ENCODE measurements at places on chromosomes 11 and 22. TPM values are rescaled to one million over a fixed set of nuclear protein-coding genes. Genes with fewer than 3 reads are reported as not detected.

The LPXN gene
- total RNA-seq, result 17.2 TPM

GRCh38 chr11:13339195-13340153 is 61.9 kb downstream of the BMAL1 start:
- no peak for DNase-seq

GRCh38 chr11:111823131-111823530 is 48.2 kb downstream of the ALG9 start:
- no peak for DNase-seq

GRCh38 chr11:126007238-126007637 is 55.4 kb downstream of the CDON start:
- DNase-seq, result no peak

- no peak for DNase-seq
Measured at GRCh38 chr11:91305402-91305801, 919.2 kb upstream of the FAT3 start.

The GAB4 gene
- total RNA-seq, result 0.85 TPM

The SYT8 gene
- 1.1 TPM for total RNA-seq

DNA sequence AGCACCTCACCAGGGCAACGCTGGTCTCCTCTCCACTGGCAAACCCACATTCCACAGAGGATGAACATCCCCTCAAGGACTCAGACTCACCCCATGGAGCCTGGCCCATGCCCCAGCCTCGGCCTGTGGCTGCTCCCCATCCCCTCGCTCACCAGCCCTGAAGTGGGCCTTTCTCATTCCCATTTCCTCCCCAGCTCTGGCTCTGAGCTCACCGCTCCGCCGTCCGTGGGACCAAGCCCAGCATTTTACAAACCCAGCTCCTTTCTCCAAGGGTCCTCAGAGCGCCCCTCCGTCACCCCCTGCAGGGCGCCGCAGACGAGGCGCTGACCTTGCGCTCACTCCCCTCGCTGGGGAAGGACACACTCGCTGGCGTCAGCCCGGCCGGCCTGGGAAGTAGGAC is 6.9 kb upstream of the IGF2 start:
- DNase-seq, result no peak

DNA sequence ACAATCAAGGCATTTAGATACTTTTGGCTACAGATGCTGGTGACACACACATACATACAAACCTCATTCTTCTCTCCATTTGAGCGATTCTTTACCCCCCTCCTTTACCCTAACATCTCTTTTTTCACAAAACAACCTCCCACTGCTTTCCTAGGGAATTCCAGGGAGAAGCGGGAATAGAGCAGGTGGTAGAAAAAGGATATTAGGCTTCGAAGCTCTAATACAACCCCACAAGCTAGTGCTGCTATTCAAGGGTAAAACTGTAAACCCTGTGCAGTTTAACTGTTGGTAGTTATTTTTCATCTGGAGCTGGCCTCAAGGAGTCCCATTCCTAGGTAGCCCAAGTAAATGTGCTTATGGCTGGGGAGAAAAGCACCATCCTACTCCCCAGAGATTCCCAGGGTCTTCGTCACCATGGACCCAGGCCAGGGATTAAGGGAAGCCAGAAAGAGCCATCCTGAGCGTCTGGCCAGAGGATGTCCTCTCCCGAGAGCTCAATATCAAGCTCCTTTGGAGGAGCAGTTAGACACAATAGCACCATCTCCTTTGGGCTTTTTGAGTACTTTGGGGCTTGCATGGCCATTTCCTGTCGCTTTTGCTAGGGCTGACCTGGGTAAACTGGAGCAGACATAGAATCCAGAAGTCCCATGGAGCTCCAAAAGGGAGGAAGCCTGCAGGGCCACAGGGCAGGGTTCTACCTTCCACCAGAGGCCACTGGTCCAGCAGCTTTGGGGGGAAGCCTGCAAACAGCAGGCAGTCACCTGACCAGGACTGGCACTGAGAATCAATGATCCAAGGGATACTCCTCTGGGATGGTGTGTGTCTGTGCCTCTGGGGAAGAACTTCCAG is 3.1 kb downstream of the MAML2 start:
- DNase-seq, result no peak

DNA sequence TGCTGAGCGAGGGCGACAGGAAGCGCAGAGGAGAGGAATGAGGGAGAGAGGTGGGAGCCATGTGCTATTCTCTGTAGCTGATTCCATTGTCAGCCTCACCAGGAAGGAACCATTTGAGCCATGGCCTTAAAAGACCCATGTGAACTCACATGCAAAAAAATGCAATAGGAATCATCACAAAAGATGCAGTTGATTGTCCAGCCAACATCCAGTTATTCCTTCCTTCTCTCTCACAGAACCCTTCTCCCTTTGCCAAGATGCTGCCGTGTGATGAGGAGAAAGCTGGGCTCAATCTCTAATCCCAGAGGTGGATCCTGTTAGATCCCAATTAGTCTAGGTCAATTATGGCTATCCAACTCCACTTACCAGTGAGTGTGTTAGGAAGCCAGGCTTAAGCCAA is 58.2 kb upstream of the RRAS2 start:
- no peak for DNase-seq

- DNase-seq, result no peak
Measured at GRCh38 chr11:72012091-72012630, 13.5 kb downstream of the IL18BP start.

The SSH3 gene
- total RNA-seq, result 40.7 TPM

The MAPK1 gene
- total RNA-seq, result 135 TPM

The SLC43A3 gene
- 75.4 TPM for total RNA-seq

DNA sequence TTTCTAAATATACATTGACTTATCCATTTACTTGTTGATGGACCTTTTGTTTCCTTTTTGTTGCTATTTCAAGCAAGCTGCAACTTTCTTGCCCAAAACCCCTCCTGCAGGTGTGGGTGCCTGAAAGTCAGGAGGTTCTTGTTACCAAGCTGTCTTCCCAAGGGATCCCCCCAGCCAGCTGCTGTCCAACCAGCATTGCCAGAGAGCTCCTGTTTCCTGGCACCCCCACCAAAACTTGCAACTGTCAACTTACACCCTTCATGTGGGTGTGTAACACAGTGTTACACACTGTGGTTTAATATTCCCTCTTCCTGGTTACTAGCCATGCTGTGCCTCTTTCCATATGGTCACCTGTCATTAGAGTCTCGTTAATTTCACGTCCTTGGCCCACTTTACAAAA is 1.6 kb upstream of the KRTAP5-1 start:
- no peak for DNase-seq

DNA sequence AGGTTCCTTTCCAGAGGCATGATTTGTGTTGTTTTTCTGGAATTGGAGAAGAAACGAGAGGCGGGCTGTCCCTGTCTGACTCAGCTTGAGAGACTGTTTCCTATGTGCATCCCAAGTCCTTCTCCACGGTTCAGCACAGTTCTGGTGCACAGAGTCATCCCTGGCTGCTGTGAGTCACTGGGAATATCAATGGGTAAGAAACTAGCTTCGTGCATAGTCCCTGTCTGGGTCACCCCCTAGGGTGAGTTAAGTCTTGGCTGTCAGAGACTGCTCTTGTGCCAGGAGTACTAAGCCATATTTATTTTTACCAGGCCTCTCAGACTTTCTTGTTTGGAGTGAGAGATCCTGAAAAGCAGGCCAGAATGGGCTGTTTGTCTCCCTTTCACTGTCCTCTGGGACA is 2.4 kb upstream of the LRP4 start:
- no peak for DNase-seq

The AASDHPPT gene
- total RNA-seq, result 28.0 TPM

DNA sequence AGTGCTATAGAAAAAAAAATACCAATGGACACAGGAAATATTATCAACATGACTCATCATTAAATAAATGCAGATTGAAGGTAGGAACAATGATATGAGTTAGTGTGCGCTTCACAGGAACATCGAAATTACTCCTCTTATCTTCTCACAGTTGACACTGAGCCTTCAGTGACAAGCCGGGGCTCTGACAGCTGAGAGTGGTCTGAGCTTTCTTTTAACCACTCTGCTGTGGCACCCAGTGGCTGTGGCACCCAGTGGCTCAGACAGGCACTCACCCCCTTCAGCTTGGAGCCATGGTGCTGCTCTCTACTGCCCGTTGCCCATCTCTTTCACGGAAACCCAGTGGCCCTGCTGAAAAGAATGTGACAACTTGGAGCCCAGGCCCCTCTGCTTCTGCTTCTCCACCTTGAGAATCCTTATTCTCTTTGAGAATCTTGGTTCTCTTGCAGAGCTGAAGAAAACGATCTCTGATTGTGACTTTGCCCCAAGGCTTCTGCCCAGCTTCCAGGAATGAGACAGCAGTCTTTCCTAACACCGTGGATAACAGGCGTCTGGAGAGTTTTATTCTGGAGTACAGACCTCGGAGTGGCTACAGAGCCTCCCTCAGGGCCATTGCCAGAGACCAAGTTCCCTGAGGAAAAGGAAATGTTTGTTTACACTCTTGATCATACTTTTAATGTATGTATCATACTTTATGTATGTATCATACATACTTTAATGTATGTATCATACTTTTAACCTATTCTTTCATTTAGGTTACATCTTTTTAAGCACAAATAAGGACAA is 37.1 kb upstream of the OR8B8 start:
- no peak for DNase-seq

GRCh38 chr11:19868871-19869270 is 156.2 kb downstream of the NAV2 start:
- no peak for DNase-seq

DNA sequence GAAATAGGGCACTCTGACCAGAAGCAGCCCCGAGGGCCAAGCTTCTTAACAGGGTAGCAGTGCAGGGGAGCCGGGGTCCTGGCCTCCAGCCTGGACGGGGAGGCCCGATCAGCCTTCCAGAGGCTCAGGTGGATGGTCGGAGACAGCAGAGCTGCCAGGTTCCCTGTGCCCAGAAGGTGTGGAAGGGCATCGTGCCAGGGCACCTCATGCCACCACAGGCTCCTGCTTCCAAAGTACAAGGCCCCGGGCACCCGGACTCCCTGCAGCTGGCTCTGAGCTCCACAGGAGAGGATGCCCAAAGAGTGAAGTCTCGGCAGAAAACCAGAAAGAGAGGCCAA is 14.3 kb downstream of the EHD1 start:
- DNase-seq, result no peak

The TMEM132A gene
- total RNA-seq, result 34.2 TPM

- no peak for DNase-seq
Measured at GRCh38 chr11:11937957-11938356, 70.5 kb downstream of the DKK3 start.

The ASPHD2 gene
- 1.2 TPM for total RNA-seq

Data from sciatic nerve (tissue), 2 donors.